Activated CD4-positive, alpha-beta T cell treated with anti-CD3 and anti-CD28 coated beads, Interleukin-10, Interleukin-2, amounts not matched to agents 100 ng/mL and 50 ng/mL, durations not matched to agents 16 hours and 8 hours (primary cell): ENCODE measurements at places on chromosomes 5 and 9.

GRCh38 chr5:93193431-93194347 lies 387.3 kb downstream of the NR2F1-AS1 start:
- no peak for DNase-seq

GRCh38 chr9:97304586-97304985 lies 2.9 kb upstream of the CCDC180 start:
- DNase-seq, result no peak

GRCh38 chr5:113283558-113283957 lies 151.2 kb downstream of the TSSK1B start:
- DNase-seq, result no peak

DNA sequence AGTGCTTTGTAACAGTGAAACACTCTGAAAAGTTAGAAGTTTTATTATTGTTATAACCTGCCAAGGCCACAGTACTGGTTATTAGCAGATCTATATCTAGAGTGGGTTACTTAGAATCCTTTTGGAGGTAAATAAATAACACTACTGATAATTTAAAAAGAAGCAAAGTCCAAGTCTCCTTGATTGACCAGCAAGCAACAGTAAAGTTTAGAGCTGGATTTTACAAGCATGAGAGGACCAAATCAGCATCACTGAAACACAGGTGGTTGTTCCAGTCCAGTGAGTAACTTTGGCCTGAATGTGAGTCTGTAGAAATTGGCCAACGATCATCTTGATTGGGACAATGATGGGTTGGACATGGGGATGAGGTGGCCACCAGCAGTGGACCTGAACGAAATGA lies 77.2 kb upstream of the AGXT2 start:
- DNase-seq, result no peak

GRCh38 chr5:110899566-110900412 lies 161.0 kb downstream of the SLC25A46 start:
- DNase-seq, result peak; percentile 25

GRCh38 chr9:28892538-28892937 lies 1319.3 kb upstream of the C9orf72 start:
- DNase-seq, result no peak

DNA sequence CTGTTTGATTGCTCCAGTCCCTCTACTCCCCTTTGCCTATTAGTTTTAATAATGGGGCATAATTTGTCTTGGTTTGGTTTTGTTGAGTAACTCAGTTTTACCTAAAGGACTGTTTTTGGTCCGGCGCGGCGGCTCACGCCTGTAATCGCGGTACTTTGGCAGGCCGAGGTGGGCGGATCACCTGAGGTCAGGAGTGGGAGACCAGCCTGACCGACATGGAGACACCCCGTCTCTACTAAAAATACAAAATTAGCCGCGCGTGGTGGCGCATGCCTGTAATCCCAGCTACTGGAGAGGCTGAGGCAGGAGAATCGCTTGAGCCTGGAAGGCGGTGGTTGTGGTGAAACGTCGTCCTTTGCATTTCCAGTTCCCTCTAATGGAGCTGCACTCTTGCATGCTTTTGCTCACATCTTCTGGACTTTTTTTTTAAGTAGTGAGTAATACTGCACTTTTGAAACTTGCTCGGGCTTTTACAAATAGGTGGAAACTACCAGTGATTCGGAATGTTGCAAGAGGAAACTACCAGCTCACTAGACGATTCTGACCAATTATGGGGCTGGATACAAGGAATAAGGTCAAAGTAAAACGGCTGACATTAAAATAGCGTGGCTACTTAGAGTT lies 721 bp upstream of the MAML1 start:
- peak; percentile 74 for DNase-seq

GRCh38 chr9:136528716-136529341 lies 17.0 kb downstream of the NOTCH1 start:
- no peak for DNase-seq

- peak; percentile 76 for DNase-seq
These were observed 708 bp upstream of the TUBB4B start for GRCh38 chr9:137240318-137240840.

GRCh38 chr5:21654556-21654955 lies 1198.6 kb downstream of the CDH12 start:
- DNase-seq, result no peak

DNA sequence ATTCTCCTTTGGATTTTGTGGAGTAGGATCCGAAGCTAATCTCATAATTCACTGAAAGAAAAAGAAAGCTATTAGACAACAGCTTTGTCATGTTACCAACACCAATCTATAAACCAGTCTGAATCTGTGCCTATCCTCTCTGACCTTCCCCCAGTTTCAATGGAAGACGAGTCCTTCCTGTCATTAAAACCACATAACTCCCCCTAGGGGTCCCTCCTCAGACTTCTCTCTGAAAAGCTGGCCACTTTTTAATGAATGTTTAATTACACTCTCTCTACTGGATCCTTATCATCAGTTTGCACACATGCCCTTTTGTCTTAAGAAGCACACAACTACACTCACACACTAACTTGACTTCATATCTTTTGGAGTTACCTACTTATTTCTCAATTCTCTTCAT lies 98.0 kb upstream of the TSLP start:
- no peak for DNase-seq

DNA sequence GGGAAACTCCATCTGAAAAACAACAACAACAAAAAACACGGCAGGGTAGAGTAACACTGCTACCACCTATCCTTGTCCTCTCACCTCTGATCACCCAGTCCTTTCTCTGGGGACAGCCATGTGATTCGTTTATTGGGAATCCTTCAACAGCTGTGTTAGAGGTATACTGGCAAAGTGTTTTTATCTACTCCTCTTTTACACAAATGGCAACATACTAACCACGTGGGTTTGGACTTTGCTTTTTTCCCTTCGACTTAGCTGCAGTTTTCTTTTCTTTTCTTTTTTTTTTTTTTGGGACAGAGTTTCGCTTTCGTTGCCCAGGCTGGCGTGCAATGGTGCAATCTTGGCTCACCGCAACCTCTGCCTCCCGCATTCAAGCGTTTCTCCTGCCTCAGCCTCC lies 11.2 kb upstream of the SET start:
- no peak for DNase-seq

DNA sequence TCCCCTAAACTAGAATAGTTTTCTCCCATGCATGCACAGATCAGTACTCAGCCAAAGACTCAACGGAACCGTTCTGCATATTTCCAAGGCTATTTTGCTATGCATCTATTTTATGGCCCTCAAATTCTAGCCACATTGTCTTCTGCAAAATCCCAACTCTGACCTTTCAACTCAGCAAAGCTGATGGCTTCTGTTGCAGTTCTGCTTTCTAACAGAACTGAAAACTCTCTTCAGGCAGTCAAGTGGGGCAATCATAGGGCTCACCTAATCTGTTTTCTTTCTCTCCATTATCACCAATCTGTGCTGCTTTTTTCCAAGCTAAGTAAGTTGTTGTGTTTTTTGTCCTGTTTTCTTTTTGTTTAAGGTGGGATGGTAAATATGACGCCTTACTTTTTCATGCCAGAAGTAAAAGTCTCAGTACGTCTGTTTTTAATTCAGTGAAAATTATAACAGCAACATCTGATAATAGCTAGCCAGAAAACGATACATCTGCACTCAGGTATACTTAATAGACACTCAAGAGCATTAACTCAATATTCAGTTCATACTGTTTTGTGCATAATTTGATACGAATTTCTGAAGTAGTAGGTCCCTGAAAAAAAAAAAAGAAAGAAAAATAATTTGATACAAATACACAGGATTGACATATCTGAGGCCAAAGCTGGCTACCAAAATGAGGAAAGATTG lies 454.3 kb downstream of the TLE1 start:
- DNase-seq, result no peak

DNA sequence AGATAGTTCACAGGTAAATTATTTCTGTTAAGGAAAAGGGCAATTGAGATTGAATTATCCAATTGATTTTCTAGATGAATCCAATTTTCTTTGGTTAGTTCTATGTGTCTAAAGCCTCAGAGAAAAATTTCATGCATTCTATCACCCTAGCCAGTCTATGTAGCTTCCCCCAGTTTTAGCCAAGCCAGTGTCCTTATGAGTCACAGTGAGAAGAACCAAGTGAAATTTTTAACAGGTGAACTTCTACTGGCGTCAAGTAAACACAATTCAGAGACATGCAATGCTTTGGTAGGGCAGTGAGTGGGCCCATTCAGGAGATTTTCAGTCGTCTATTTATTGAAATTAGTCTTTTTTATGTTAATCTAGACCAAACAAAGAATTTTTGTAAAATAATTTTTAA lies 1077.4 kb upstream of the ARRDC3 start:
- DNase-seq, result no peak

- DNase-seq, result no peak
These were observed 80.4 kb downstream of the KDM4C start for GRCh38 chr9:6838158-6838557.

- no peak for DNase-seq
These were observed 20.5 kb downstream of the RAPGEF1 start for GRCh38 chr9:131719262-131719908.

DNA sequence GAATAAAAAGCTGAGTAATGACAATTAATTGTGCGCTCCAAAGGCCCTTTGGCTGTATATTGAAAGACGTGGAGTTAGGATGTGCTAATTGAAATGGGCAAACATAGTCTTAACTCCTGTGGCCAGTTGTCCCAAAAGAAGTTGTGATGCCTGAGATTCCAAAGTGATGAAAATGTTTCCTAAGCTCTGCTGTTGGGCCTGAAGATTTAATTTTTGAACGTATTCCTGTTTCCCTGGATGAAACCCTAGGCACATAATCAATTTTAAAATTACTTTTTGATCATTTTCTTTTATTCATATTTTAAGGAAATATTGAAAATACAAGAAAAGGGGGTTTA lies 87.9 kb downstream of the PRDM6 start:
- DNase-seq, result no peak

DNA sequence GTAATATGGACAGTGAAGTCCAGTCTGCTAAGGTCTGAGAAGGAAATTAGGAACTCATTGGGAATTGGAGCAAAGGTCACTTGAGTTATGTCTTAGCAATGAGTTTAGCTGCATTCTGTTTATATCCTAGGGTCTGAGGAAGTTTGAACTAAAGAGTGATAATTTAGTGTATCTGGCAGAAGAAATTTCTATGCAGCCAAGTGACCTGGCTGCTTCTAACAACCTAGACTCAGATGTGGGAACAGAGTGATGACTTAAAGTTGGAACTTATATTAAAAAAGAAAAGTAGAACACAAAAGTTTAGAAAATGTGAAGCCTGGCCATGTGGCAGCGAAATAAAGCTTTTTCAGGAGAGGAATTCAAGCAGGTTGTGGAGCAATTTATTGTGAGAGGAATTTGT lies 106.2 kb downstream of the PRDM9 start:
- DNase-seq, result no peak

DNA sequence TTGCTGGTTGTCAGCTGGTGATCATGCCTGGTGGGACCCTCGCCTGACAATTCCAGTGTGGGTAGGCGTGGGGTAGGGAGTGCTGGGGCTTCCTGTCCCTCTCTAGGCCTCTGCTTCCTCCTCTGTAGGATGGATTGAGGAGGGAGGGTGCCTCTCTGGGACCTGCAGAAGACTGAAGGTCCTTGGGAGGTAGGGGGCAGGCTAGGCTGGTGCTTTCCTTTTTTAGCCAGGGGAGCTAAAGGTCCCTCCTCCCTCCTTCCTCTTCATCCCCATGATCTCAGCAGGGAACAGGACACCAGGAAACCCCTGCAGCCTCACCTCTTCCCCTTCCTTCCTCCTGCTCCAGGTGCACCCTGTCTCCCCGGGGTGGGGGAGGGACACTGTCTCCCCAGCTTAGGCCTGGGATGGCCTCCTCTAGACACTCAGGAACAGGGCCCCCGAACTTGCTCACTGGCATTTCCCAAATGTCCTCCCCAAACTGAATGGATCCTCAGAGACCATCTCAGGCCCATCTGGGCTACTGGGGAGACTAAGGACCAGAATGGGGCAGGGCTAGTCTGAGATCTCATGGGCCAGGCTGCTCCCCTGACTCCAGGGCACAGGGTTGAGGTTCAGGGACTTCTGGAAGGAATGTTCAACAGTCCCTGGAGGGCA lies 8.4 kb downstream of the SH2D3C start:
- DNase-seq, result no peak

- DNase-seq, result peak; percentile 87
These were observed at the start of gene MGAT1 for GRCh38 chr5:180802325-180803180. TSS of gene MGAT1 (minus strand) at chr5:180802806. CDS start at chr5:180792971, 9,835 bp downstream.

- peak; percentile 69 for DNase-seq
These were observed 10.8 kb downstream of the C5orf15 start for GRCh38 chr5:133957591-133957990.

GRCh38 chr9:16412740-16413139 lies 457.7 kb downstream of the BNC2 start:
- DNase-seq, result no peak

GRCh38 chr9:77507212-77507961 lies 140.7 kb downstream of the GNA14 start:
- DNase-seq, result no peak

DNA sequence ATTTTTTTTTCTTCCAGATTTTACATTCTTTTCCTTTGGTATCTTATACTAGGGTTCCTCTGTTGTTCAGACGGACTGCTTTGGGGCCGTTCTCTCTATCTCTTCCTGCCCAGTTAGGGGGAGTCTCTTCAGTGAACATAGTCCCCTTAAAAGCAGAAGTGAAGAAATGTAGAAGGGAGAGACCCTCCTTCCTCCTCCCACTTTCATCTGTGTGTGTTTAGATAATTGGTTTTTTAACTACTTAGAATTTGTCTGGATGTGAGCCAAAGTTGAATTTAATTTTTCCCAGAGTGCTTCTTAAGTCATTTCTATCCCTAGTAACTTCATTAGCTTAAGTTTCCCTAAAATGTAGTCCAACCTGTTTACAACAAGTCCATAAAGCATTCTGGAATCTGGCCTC lies 167.5 kb downstream of the HACD4 start:
- DNase-seq, result no peak

DNA sequence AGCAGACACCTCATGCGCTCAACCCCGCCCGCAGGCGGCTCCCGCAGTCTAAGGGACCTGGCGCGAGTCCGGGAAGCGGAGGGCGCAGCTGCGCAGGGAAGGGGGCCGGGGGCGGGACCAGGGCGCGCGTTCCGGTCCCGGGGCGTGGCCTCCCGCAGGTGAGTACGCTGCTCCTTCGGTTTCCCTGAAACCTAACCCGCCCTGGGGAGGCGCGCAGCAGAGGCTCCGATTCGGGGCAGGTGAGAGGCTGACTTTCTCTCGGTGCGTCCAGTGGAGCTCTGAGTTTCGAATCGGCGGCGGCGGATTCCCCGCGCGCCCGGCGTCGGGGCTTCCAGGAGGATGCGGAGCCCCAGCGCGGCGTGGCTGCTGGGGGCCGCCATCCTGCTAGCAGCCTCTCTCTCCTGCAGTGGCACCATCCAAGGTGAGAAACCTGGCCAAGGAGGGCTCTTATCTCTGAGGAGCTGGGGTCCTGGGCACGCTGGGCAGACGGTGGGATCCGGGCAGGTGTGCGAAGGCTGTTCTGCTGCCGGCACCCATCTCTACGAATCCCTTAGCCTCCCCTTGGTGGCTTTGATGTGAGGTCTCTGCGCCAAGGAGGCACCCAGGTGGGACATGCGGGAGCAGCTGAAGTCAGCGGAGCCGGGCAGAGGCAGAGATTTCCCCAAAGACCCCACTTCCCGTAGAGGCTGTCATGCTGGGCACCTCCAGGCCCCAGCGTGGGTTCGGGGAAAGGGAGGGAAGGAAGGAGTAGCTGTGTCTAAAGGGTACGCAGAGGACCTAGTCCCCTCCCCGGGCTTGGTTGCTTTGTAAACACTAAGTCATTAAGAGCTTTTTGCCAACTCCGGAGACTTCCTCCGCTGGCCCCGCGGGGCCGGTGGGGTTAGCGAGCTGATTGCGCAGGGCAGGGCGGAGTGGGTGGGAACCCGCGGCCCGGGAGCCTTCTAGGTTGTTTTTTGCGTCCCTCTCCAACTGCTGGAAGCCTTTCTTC lies at the start of gene F2RL1:
TSS of gene F2RL1 (plus strand) at position 187 of the 988 bp plus-strand sequence. CDS start at position 340, 153 bp downstream.
- peak; percentile 27 for DNase-seq

GRCh38 chr5:3517348-3517747 lies 78.3 kb upstream of the IRX1 start:
- DNase-seq, result no peak

- DNase-seq, result peak; percentile 33
These were observed 139.3 kb upstream of the IER5L start for GRCh38 chr9:129317179-129318011.
